ENCODE measurements at places on chromosomes 12 and 14.

DNA sequence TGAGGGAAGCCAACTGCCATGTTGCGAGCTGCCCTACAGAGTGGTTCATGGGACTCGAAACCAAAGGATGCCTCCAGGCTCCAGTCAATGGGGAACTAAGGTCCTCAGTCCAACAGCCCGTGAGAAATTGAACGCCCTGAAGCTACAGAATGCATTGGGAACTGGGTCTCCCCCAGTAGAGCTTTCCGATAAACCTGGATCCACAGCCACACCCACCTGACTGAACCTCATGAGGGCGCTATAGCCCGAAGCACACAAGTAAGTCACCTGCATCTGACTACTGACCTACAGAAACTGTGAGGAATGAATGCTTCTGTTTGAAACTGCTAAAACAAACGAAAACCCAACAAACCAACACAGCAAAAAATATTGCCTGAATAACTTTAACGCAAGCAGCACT is 1297.7 kb downstream of the AACS start:
- DNase-seq = no peak

DNA sequence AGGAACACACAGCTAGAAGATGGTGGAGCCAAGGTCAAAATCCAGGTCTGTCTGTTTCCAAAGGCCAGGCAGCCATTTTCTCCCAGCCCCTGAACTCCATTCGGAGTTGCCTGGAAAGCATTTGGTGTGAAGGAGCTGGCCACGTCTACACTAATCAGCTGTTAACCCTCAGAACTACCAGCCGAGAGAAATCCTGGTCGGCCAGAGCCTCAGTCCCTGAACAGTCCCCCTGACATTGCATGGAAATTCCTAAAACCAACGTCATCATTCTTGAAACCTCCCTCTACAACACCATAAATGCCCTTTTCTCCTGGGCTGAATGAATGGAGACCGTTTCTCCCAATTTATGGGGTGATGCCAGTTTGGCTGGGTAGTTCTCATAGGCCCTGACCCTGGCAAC is 245.6 kb downstream of the SLC41A2 start:
- DNase-seq = no peak

DNA sequence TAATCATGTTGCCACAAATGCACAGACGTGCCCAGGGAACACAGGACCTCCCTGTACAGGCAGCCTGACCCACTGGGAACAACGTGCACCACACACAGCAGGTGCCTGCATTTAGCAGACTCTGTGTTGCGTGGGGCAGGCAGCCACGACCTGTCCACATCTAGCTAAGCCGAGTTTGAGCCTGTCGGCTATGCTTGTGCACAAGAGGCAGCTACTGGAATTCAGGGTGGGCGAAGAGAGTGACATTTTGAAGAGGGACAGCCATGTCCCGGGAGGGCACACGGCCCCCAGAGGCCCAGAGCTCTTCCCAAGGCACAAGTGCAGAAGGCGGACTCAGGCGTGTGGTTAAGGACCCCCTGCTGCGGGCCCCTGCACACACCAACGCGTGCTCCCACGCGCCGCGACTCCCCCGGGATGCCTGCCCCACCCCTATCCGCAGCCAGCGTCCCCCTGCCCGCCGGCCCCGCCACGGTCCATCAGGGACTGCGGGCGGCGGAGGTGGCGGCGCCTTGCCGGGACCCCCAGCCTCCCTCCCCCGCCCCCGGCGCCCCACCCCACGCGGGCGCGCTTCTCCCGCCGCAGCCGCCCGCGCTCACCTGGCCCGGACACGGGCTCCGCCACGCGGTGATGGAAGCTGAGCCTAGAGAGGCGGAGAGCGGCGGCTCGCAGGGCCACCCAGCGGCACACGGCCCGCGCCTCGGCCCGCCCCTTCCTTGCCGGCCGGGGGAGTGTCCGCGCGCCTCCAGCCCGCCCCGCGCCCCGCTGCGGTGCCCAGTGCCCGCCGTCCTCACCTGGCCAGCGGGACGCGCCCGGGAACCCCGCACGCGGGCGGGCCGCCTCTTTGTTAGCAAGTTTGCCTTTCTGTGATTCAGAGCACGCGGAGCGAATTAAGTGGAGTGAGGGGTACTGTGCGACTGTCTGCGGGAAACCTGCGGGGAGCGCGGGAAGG is 125.3 kb upstream of the PRMT8 start:
- DNase-seq = no peak

- no peak for DNase-seq
These were observed 321.8 kb upstream of the E2F7 start for GRCh38 chr12:77387214-77387613.

DNA sequence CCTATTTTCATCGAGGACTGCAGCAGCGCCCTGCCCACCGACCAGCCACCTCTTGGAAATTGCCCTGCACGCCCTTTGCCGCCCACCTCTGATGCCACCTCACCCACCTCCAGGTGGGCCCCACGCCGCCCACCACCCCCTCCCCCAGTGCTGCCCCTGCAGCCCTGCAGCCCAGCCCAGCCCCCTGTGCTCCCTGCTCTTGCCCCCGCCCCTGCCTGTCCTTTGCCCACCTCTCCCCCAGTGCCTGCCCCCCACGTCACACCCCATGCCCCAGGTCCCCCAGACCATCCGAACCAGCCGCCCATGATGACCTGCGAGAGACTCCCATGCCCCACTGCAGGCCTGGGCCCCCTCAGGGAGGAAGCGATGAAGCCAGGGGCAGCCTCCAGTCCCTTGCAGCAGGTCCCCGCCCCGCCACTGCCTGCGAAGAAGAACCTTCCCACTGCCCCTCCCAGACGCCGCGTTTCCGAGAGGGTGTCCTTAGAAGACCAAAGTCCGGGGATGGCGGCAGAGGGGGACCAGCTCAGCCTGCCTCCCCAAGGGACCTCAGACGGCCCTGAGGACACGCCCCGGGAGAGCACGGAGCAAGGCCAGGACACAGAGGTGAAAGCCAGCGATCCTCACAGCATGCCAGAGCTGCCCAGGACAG is 96.5 kb downstream of the LGMN start:
- no peak for DNase-seq

GRCh38 chr12:26379777-26380467 is 184.5 kb downstream of the SSPN start:
- DNase-seq = no peak

DNA sequence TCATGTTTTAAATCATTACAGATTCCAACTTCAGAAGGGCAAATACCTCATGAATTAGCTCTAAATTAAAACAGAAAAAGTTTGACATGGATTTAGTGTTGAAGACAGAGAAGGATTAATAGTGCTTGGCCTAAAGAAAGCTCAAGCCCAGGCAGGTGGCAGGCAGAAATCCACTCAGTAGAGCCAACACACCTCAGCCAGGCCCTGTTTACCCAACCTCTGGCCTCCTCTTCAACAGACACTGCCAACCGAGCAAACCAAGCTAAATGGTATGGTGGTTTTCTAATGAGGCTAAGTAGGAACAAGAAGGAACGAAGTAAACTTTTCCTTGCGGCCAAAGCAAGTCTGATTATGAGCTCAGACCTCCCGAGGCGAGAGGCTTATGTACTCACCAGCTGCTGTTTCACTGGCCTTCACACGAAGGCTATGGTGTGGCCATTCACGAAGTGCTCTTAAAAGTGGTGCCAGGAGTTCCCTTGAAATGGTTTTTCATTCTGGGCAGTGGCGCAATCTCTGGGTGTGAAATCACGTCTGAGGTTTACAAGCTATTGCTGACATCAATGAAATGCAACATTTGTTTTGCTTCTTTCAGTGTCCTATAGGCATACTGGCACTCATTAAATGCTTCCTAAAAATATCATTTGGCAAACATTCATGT is 124.1 kb upstream of the LGR5 start:
- DNase-seq = no peak

- DNase-seq = no peak
These were observed 238.5 kb upstream of the NAV3 start for GRCh38 chr12:77591959-77592743.

GRCh38 chr12:46304070-46304469 is 35.2 kb upstream of the SLC38A1 start:
- no peak for DNase-seq

DNA sequence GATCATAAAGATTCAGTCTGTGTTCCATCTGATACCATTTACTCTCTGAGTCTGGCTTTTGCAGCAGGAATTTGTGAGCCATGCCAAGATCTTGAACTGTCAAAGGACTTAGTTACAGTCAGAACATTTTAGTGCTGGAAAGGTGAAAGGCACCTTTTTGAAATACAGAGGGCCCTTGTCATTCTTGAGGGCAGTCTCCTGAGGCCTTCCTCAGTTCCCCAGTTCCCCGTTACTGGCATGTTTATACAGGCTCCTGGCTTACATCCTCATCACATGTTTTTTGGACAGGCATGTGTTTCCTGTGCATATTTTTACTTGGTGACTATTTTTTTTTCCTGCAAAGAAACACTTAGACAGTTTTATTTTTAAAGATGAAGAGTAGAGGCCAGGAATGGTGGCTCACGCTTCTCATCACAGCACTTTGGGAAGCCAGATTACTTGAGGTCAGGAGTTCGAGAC is 21.0 kb downstream of the CFAP54 start:
- no peak for DNase-seq

- no peak for DNase-seq
These were observed 9.1 kb downstream of the LACRT start for GRCh38 chr12:54625598-54625997.

GRCh38 chr14:29687866-29688265 is 239.8 kb downstream of the PRKD1 start:
- DNase-seq = no peak

- no peak for DNase-seq
These were observed 25.3 kb upstream of the TMEM106C start for GRCh38 chr12:47938093-47938492.

DNA sequence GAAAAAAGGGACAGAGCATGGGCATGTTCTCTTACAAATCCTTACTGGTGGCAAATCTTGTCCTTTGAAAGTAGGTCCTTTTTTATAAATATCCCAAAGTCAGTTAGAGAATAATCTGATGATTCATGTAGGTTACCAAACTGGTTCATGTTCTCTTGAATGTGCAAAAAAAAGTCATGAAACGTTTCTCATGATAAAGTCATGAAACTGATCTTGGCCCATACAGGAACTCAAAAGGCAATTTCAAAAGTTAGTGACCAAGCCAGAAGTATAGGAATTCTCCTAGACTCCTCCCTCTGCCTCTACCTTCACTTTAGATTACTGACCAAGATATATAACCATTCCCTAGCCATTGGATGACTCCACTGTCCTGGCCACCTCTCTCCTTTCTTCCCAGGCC is 27.3 kb upstream of the SPTSSA start:
- no peak for DNase-seq

GRCh38 chr12:68621472-68622081 is 10.9 kb downstream of the RAP1B start:
- DNase-seq = no peak

DNA sequence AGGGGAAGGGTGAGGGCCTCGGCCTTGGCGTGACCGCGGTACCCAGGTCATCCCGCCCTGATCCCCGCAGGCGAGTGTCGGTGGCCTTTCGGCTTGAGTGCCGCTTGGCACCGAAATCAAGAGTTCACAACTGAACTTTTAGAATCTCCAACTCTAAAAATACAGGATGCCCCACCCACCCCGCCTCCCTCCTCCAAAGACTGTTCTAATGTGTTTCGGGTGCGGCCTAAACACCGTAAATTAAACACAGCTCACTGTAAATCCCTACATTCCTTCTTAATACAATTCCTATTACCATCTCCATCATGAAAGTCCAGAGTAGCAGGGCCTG is 11.4 kb downstream of the SCNN1A start:
- DNase-seq = no peak

- no peak for DNase-seq
These were observed 379.1 kb downstream of the GALC start for GRCh38 chr14:87613881-87614280.

- DNase-seq = no peak
These were observed 5.4 kb downstream of the DDN start for GRCh38 chr12:48993787-48994186.

DNA sequence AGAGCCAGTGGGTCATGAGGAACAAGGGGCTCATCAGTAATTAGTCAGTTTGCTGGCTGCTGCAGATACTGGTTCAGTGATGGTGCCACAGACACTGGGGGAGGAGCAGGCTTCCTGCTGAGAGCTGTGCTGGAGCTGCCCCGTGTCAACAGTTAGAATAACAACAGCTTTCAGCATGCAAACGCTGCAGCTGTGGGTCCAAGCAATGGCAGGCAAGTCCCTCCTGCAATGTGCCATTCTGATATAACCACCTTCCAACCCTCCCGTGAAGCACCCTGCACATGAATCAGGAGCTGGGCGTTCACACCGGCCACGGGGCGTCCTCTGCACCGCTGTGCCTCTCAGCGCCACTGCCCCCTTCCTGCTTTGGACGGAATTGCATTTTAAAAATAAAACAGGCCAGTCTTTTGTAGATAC is 258.4 kb upstream of the SFSWAP start:
- no peak for DNase-seq
